ENCODE measurements at places on chromosomes 4 and X.
A peak's percentile ranks its signal among the peaks of the same experiment; 100 is the strongest.

- H3K4me3 ChIP-seq: no peak overlapping the region
- H3K36me3 ChIP-seq: no peaks in the 10 kb centered on the region
- H3K27me3 ChIP-seq: no peaks in the 10 kb centered on the region
Observed at GRCh38 chr4:93994175-93994994, 165.8 kb downstream of the ATOH1 start.

DNA sequence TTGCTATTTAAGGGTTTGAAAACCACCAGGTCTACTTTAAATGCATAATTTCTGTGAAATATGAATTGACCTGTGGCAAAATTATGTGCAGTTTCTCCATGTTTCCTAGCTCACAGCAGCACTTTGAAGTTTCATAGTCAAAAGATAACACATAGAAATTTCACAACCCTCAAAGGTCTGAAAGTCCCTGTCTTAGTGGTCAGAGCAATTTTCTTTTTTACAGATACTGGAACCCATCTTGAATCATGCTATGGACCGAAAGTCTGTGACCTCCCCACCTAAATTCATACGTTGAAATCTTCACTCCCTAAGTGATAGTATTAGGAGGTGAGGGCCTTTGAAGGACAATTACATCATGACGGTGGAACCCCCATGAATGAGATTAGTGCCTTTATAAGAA is 240.4 kb upstream of the BMP3 start:
- no peaks in the 10 kb centered on the region for H3K36me3 ChIP-seq
- no peaks in the 10 kb centered on the region for H3K27me3 ChIP-seq
- no peak overlapping the region for H3K27ac ChIP-seq
- H3K4me1 ChIP-seq: no peaks in the 10 kb centered on the region
- no peak for DNase-seq

GRCh38 chrX:16963216-16963615 is 16.8 kb downstream of the REPS2 start:
- no peaks in the 10 kb centered on the region for H3K27me3 ChIP-seq
- H3K4me3 ChIP-seq: no peak overlapping the region
- no peaks in the 10 kb centered on the region for H3K36me3 ChIP-seq
- H3K4me1 ChIP-seq: no peaks in the 10 kb centered on the region

DNA sequence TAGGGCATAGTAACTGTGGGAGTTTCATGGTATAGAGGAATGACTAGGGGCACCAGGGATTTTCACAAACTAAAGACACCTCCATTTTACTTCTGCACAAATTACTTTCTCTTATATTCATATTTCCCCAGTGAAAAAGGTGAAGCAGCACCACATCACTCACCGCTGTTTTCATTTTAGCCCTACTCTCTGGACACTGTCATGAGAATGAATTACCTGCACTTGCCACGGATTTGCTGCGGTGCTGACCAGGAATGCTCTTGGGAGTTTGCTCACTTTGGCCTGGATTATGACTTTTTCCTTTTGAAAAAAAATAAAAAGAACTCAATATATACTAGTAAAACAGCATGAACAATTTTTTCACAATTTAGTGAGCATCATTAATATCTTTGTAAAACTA is 351.3 kb downstream of the NKX6-1 start:
- no peaks in the 10 kb centered on the region for H3K36me3 ChIP-seq
- no peak overlapping the region for H3K4me3 ChIP-seq
- DNase-seq: no peak

- H3K4me3 ChIP-seq: no peak overlapping the region
- DNase-seq: no peak
- no peaks in the 10 kb centered on the region for H3K36me3 ChIP-seq
- no peaks in the 10 kb centered on the region for H3K4me1 ChIP-seq
- H3K27me3 ChIP-seq: no peaks in the 10 kb centered on the region
Observed at GRCh38 chr4:188412499-188412898, 273.3 kb downstream of the TRIML1 start.

DNA sequence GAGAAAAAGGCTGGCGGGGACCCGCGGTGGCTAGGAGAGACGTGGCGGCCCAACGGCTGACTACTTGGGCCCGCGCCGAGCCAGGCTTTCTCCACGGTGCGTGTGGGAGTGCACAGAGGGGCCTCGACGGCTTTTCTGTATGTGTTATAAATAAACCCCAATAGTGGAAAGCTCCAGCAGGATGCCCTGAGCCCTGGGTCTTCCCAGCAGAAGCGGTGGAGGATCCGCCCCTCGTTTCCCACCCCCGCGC is 268 bp upstream of the PRRG1 start:
- H3K36me3 ChIP-seq: no peaks in the 10 kb centered on the region
- peak overlapping the region; percentile 21 for H3K27ac ChIP-seq
- H3K4me1 ChIP-seq: peaks cover 1% of the 10 kb centered on the region

- no peaks in the 10 kb centered on the region for H3K27me3 ChIP-seq
- H3K36me3 ChIP-seq: peaks cover 17% of the 10 kb centered on the region
- H3K27ac ChIP-seq: no peak overlapping the region
Observed at GRCh38 chr4:184721254-184721653, 12.6 kb downstream of the CENPU start.

DNA sequence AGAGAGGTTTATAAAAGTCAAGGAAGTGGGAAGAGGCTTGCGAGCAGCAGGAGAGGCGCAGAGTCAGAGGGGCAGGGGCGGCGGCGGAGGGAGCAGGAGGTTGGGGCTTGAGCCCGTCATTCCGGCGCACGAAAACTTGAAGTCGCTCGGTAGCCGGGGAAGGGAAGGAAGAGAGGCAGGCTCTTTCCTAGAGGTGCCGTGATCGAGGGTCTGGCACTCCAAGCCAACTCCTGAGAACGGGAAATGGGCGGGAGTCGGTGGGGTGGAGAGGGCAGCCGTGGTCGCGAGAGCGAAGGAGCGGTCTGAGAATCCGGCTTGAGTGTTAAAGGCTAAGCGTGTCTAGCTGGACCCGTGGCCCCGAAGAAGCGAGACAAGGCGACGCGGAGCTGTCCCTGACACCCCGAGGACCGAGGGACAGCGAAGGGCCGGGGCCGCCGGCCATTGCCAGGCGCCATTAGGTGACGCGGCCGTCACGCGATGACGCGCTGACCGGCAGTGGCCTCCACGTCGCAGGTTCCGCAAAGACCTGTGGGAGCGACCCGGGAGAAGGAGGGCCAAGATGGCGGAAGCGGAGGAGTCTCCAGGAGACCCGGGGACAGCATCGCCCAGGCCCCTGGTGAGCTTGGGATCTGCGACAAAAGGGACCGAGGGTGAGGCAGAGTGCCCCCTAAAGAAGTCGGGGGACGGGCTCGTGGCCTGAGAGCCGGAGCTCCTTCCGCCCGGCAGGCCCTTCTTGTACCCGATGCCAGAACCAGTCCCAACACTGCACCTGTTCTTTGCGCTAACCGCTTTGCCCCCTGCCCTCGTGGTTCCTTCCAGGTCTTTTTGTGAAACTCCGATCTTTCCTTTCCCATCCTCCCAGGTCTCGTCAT is at the start of gene YIPF6:
Gene YIPF6, plus strand, starts transcription at position 544 of the 872 bp plus-strand sequence. Its CDS starts 16 bp downstream, at position 560.
- H3K27ac ChIP-seq: peak within 1 kb of the TSS; percentile 88
- peak; percentile 68 for DNase-seq
- peaks cover 3% of the 10 kb centered on the region for H3K36me3 ChIP-seq

DNA sequence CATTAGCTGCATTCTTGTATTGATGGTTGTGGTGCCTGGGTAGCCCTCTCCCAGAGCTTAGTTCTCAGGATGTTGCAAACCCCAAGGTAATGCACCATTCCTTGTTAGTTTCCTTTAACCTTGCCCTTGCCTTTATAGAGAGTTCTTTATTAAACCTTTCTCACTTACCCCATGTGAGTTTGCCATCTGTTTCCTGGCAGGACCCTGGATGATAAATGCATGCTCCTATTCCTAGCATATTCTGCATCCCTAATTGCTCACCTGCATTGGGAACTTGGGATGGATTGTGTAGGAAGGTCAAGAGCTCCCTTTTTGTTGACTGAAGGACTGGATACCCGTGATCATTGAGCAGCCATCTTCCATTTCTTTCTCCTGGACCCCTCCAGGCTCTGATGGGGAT is 59.9 kb upstream of the AP1S2 start:
- no peak overlapping the region for H3K4me3 ChIP-seq
- no peak for DNase-seq
- no peaks in the 10 kb centered on the region for H3K36me3 ChIP-seq
- no peak overlapping the region for H3K27ac ChIP-seq

- H3K36me3 ChIP-seq: no peaks in the 10 kb centered on the region
- H3K4me3 ChIP-seq: no peak overlapping the region
Observed at GRCh38 chr4:30103455-30103854, 616.7 kb upstream of the PCDH7 start.

DNA sequence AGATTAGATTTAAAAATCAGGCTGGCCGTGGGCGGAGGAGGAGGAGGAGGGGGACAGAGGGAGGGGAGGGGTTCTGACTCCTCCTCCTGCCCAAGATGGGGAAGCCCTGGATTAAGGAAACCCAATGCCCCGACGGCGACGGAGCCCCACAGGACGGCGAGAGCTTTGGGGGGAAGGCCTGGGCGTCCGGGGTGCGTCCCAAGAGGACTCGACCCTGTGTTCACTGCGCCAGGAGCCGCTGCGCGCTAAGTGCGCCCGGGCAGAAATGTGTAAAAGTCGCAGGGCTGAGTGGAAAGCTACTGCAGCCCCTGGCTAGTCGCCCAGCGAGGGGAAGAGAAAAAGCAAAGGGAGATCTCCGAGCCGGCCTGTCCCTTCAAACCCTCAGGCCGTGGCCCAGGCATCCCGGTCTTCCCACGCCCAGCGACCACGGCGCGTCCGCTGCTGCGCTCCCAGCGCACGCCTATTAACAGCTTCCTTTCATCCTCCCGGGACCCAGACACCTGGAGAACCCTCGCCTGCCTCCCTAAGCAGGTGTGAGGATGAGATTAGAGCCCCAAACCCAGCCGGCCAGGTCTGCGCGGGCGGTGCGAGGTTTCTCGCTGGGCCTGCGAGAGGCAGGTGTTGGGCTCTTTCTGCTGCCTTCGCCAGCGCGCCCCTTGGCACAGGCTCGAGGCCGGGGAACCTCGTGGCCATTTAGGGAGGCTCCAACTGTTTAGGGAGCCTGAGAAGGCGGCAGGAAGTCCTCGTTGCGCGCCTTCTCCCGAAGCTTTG is 1.4 kb upstream of the RPS6KA3 start:
- H3K27me3 ChIP-seq: no peaks in the 10 kb centered on the region
- peak; percentile 23 for DNase-seq
- no peaks in the 10 kb centered on the region for H3K36me3 ChIP-seq
- H3K4me3 ChIP-seq: peak overlapping the region; percentile 64
- H3K4me1 ChIP-seq: peaks cover 3% of the 10 kb centered on the region

- no peak overlapping the region for H3K4me3 ChIP-seq
- no peaks in the 10 kb centered on the region for H3K27me3 ChIP-seq
- no peak for DNase-seq
- no peaks in the 10 kb centered on the region for H3K36me3 ChIP-seq
- no peaks in the 10 kb centered on the region for H3K4me1 ChIP-seq
- H3K27ac ChIP-seq: no peak overlapping the region
Observed at GRCh38 chrX:38999967-39000745, 198.9 kb downstream of the MID1IP1 start.

GRCh38 chr4:123120473-123120872 is 198.1 kb upstream of the NUDT6 start:
- H3K27ac ChIP-seq: no peak overlapping the region
- H3K27me3 ChIP-seq: no peaks in the 10 kb centered on the region
- no peaks in the 10 kb centered on the region for H3K4me1 ChIP-seq
- peak; percentile 34 for DNase-seq

GRCh38 chr4:183971929-183972490 is 66.9 kb downstream of the STOX2 start:
- H3K4me3 ChIP-seq: no peak overlapping the region
- H3K27ac ChIP-seq: no peak overlapping the region
- no peak for DNase-seq

GRCh38 chr4:42460043-42460442 is 62.8 kb downstream of the SHISA3 start:
- H3K27ac ChIP-seq: no peak overlapping the region
- DNase-seq: no peak
- H3K4me3 ChIP-seq: no peak overlapping the region
- no peaks in the 10 kb centered on the region for H3K27me3 ChIP-seq
